ENCODE measurements at places on chromosomes 11 and 22.

DNA sequence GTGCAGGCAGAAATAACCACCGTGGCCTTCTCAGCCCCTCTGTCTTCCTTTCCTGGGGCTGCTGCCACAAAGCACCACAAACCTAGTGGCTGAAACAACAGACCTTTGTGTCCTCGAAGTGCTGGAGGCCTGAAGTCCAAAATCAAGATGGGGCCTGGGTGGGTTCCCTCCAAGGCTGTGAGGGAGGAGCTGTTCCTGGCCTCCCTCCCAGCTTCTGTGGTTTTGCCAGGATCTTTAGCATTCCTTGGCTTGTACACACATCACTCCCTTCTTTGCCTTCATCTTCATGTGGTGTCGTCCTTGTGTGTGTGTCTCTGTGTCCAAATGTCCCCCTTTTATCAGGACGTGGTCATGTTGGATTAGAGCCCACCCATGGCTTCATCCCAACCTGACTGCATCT lies 29.0 kb upstream of the PARVG start:
- DNase-seq, result no peak

DNA sequence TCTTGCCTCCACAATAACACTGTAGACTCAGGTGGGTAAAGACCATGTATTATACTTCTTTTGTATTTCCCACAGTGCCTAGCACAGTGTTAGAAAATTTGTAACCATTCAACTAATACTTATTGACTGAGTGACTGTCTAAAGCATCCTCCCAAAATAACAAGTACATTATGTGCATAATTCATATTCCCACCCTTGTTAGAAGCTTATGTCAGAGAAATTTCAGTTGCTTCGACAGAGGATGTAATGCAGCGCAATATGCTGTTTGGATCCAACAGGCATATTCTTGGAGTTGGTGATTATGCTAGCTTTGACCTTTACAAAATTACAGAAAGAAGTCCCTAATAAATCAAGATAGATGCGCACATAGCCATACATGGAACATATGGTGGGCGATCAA lies 53.0 kb downstream of the AMBRA1 start:
- DNase-seq, result no peak

- no peak for DNase-seq
Measured at GRCh38 chr11:111302298-111302697, 4.0 kb downstream of the POU2AF3 start.

- peak; percentile 5 for DNase-seq
Measured at GRCh38 chr11:126034039-126034932, 28.4 kb downstream of the CDON start.

GRCh38 chr11:44976576-44976975 lies 25.9 kb upstream of the TP53I11 start:
- DNase-seq, result no peak

GRCh38 chr11:34907934-34908593 lies 8.1 kb downstream of the APIP start:
- DNase-seq, result no peak

DNA sequence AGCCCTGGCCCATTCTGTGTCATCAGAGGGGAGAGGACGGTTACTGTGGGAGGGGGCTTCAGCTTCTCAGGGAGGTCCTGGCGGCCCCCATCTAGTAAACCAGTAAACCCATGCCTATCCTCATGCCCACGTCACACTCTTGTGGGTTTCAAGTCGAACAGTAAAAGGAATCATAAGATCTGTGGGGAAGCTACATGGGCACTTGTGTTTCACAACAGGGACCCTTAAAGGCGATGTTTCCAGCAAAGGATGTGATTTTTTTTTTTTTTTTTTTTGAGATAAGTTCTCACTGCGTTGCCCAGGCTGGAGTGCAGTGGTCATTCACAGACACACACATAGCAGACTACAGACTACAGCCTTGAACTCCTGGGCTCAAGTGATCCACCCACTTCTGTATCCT lies 9.2 kb upstream of the PARVG start:
- no peak for DNase-seq

DNA sequence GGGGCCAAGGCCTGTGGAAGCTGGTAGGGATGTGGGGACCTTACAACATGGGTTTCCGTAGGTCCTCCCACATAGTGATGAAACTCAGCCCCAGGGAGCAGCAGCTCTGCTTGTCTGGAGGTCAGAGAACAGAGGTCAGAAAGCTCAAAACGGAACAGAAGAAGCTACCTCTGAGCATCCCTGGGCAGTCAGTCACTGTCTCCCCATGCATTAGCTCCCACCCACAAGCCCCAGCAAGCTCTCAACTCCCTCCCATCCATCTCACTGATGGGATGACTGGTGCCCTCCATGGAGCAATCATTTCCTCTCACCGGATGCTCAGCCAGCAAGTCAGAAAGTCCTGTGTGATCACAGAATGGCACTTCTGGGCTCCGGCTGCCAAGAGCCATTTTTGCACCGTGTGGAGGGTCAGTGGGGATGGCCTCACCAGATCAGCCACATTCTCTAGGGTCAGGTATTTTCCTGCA lies 1.9 kb downstream of the TPP1 start:
- no peak for DNase-seq

DNA sequence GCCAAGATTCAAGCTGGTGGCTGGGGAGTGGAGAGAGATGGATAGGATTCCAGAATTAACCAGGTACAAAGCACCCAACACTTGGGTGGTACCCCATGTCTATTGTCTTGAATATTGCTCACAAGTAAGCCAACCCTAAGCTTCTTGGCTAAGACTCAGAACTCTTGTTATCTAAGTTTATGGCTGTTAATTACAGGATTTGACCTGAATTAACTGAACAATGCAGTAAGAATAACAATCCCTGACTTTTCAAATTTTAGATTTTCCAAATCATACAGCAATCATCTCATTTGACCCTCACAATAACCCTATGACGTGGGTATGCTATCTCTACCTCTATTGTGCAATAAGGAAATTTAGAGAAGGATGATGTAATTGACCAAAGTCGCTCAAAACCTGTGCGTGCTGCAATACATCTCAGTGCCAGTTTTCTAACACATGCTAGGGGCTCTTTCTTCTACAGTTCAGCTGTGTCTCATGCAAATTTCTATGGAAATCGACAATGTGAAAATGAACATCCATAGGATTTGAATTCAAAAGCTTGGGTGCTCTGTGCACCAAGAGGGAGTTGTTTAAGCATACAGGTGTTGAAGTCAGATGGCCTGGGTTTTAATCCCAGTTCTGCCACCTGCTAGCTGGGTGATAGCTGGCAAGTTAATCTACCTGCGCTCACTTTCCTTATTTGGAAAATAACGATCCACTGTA lies 40.1 kb upstream of the APLNR start:
- no peak for DNase-seq

- DNase-seq, result no peak
Measured at GRCh38 chr22:42676059-42676607, 26.9 kb upstream of the CYB5R3 start.
